ENCODE measurements at places on chromosomes 7 and 10. TPM values are rescaled to one million over a fixed set of nuclear protein-coding genes. Genes with fewer than 3 reads are reported as not detected.

The NUPR2 gene
- total RNA-seq: not detected

The TSPAN12 gene
- 1.3 TPM for total RNA-seq

The MRPS33 gene
- 93.6 TPM for total RNA-seq

The CTTNBP2 gene
- total RNA-seq: 13.2 TPM

The MYL10 gene
- total RNA-seq: not detected

The NUTM2B gene
- total RNA-seq: 4.8 TPM

The ANAPC16 gene
- total RNA-seq: 41.2 TPM

The TMEM196 gene
- 4.1 TPM for total RNA-seq

The NPS gene
- total RNA-seq: not detected

The CCDC172 gene
- total RNA-seq: 0.19 TPM

The SPDYE2 gene
- total RNA-seq: 5.9 TPM

The CLRN3 gene
- not detected for total RNA-seq

All from motor neuron (in vitro differentiated cells).